ENCODE measurements at places on chromosomes 5 and 9.

GRCh38 chr9:25449503-25449902 is 228.7 kb downstream of the TUSC1 start:
- DNase-seq, result no peak

GRCh38 chr5:17004441-17005106 is 68.5 kb upstream of the MYO10 start:
- no peak for DNase-seq

DNA sequence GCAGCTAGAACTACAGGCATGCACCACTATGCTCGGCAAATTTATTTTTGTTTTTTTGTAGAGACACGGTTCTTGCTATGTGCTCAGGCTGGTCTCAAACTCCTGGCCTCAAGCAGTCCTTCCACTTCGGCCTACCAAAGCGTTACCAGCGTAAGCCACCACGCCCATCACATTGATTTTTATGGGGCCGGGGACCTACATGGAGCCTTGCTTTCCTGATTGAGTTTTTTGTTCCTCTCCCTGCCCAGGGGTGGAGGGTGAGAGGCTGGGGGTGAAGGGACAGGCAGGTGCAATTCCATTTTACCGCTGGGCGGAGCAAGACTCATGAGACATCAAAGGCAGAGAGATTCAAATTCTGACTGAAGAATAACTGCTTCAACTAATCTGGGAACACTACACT is 1.9 kb downstream of the ALDH1B1 start:
- DNase-seq, result no peak

GRCh38 chr5:173515526-173515925 is 100.9 kb downstream of the BOD1 start:
- DNase-seq, result no peak

DNA sequence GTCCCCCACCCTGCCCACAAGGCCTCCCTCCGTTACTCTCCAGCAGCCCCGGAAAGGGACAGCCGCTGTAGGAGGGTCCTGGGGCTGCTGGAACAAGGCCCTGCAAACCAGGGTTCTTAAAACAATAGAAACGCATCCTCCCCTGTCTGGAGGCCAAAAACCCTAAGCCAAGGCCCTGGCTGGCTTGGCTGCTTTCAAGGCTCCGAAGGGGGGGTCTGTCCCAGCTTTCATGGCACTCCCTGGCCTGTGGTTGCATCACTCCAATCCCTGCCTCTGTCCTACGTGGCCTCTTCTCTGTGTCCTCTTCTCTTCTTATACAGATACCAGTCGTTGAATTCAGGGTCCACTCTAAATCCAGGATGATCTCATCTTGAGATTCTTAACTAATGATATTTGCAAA is 7.4 kb upstream of the UBAC1 start:
- no peak for DNase-seq

DNA sequence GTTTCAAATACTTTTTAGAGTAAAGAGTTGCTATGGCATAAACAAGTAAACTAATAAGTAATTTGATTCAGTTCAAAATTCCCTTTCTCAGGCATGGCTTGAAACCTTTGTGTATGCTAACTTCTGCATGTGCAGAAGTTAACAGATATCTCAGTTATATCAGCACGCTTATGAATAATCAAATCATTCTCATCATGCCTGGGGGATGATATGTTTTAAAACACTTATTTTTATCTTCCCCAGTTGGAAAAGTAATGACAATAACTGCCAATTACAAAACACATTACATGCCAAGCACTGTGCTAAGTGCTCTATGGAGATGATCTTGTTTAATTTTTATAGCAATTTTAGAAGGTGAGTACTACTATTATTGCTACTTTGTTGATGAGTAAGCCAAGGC is 146.4 kb downstream of the YIPF5 start:
- DNase-seq, result no peak

- no peak for DNase-seq
These were observed 473.6 kb upstream of the TNC start for GRCh38 chr9:115591584-115591984.

GRCh38 chr5:8756498-8757084 is 789.3 kb downstream of the SEMA5A start:
- no peak for DNase-seq

- no peak for DNase-seq
These were observed 45.2 kb upstream of the ANKRD31 start for GRCh38 chr5:75281716-75282465.

DNA sequence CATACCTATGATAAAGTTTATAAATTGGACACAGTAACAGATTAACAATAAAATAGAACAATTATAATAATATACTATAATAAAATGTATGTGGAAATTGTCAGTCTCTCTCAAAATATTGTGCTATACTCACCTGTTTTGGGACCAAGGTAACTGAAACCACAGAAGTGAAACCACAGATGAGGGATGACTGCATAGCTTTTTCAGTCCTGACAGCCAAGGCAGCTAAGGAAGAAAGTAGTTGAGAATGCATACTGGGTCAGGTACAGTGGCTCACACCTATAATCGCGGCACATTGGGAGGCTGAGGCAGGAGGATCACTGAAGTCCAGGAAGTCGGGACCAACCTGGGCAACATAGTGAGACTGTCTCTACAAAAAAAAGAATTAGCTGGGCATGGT is 8.9 kb downstream of the SRP19 start:
- no peak for DNase-seq

- DNase-seq, result no peak
These were observed 5.4 kb downstream of the GOLM1 start for GRCh38 chr9:86093788-86094555.

DNA sequence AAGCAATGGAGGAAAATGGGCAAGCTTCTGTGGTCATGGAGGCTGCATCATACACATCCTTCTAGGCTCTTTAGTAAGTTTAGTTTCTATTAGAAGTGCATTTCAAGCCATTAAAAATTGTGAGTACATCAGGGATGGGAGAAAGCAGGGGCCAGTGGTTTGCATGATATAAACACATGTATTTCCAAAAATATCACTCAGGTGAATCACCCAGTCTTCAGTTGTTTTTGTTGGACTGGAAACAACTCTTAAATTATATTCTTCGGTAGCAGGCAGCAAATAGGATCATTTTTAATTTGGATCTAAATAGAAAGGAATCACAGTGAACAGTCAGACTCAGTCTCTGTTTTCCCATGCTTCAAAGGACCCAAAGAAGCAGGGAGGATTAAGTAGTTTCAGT is 657.9 kb downstream of the TLR4 start:
- DNase-seq, result no peak

- DNase-seq, result no peak
These were observed 120.1 kb downstream of the BAAT start for GRCh38 chr9:101264727-101265126.

- no peak for DNase-seq
These were observed 39.6 kb upstream of the TEX48 start for GRCh38 chr9:114721491-114722079.

DNA sequence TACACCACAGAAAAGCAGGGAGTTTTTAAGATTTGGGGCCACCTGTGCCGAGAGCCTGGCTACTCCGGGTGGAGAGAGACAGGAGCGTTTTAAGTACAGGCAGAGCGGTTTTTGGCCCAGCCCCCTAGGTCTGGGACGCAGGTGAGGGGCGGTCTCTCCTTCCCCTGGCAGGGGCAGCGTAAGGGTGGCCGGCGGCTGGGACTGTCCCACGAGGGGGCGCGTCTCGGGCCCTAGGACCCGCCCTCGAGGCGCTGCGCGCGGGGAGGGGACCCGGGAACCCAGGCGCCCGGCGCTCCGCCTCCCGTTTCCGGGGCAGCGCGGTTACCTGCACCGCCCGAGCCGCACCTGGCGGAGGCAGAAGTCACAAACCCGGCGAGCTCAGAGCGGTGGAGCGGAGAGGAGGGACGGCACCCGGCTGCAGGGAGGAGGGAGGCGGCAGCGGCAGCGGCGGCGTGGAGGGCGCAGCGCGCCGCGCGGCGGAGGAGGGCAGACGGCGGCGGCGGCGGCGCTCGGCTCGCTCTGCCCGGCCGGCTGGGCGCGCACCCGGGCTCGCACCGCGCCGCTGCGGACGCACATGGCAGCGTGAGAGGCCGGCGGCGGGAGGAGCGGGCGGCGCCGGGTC is at the start of gene WWC1:
WWC1 (plus strand) TSS at position 304 of the 622 bp plus-strand sequence. CDS start 508 bp downstream, outside the sequence.
- no peak for DNase-seq

DNA sequence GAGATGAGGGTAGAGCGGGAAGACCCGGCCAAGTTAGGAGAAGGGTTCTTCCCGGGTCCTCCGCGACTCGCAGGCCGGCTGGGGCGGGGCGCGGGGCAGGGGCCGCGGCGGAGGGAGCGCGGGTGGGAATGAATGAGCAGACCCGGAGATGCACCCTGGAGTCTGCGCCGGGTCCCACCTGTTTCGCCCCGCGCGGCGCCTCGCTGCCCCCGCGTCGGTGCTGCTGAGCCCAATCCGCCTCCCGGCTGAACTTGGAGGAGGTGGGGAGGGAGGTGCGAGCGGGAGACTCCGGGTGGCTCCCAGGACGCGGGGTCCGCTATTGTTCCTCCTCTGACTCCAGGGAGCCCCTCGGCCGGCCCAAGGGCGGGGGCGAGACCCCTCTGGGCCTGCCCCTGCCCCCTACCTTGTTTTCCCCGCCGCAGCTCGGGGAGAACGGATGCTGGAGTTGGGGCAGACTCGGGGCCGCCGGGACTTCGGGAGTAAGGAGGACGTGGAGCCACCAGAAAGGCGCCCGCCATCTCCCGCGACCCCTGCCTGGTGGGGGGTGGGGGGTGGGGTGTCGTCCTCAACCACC is 659 bp downstream of the RAI14 start:
- DNase-seq, result no peak

GRCh38 chr9:3586066-3586465 is 60.3 kb upstream of the RFX3 start:
- no peak for DNase-seq

- DNase-seq, result no peak
These were observed 174.8 kb downstream of the SLC12A2 start for GRCh38 chr5:128258372-128258771.

- DNase-seq, result no peak
These were observed 69.7 kb downstream of the RGS7BP start for GRCh38 chr5:64575561-64575960.

- DNase-seq, result no peak
These were observed 12.7 kb downstream of the DUSP1 start for GRCh38 chr5:172758077-172758833.

DNA sequence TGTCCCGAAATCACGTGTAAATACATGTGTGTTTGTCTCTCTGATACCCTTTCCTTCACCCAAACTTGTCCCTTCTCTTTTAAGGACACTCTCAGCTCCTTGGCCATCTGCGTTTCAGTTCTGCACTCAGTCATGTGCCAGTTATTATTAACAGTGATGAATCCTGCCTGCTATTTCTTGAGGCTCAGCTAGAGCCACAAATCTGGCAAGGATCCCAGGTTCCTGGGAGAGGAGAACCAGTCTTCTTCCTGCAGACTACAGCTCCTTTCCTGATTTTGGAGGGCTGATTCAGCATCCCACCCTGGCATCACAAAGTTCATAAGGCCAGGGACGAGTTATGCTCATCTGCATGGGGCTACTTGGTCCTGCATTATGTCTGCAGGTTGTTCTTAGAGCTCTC is 5.6 kb downstream of the MAMDC2 start:
- DNase-seq, result no peak

GRCh38 chr5:179215576-179215975 is 129.7 kb downstream of the ADAMTS2 start:
- DNase-seq, result no peak

DNA sequence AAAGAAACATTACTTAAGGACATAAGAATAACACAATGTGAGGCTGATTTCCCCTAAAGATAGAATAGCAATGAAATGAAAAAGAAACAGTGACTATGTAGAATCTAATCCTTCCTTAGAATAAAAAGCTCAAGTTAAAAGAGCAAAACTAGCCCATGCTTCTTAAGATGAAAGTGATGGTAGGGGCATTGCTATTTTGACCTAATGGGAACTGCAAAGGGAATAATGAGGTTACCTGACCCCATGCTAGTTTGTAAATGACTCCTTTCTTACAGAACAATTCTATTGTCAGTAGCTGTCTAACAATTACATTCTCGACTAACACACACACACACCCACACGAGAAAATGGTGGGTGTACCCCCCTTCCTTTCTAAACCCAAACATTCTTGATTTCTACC is 575.8 kb downstream of the CSNK1G3 start:
- DNase-seq, result no peak

DNA sequence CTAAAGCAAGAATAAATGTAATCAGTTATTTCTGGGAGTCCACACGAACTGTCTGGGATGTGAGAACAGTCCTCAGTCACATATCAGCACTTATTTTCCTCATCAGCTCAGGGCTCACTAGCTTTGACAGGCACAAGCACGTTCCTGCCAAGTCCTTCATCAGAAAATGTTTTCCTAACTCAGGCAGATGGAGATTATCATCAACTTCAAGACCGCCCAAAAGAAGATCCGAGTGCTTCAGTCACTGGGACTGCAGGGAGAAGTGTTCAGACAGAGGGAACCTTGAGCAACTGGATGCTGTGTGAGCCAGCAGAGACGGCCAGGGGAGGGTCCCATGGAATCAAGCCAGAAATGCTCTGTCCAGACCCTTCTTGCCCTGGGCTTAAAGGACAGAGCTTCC is 189.4 kb downstream of the NXNL2 start:
- DNase-seq, result no peak

DNA sequence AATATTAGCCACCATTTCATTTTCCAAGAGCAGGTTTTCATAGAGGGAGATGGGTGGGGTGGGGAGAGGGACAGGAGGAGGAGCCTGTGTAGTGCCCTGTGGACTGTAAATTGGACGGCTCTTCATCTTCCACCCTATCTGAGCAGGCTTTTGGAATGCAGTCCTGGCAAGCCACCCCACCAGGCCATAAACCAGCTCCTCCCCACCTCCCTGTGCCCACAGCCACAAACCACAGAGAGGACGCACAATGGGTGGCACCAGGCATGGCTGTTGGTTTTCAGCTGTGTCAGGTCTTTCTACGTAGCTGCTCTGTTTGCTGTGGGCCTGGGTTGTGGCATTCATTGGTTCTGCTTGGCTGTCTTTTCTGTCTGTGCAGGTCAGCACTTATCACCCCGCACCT is 58.0 kb downstream of the PLAC8L1 start:
- no peak for DNase-seq

DNA sequence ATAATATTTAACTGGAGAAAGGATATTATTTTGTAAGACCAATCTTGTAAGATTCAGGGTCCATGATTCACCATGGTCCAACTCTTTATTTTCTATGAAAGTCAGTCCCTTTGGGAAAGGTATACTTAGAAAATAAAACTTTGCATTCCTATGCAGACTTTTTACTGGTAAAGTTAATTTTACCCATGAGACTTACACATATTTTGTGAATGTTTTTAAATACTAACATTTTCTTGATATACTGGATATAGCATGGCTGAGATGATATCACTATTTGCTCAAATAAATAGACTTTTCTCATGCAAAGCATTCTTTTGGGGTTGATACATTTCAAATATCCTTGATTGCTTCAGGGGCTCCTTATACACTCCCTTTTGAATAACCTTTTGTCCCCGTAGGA is 512.1 kb downstream of the MAN2A1 start:
- DNase-seq, result no peak

All from stimulated activated CD4-positive, alpha-beta T cell treated with anti-CD3 and anti-CD28 coated beads, TNF-alpha, amount 100 ng/mL, for 24 hours (primary cell).